ENCODE measurements at places on chromosomes 16 and 17.

- no peak for DNase-seq
Observed at GRCh38 chr17:78351449-78352006, 8.3 kb downstream of the SOCS3 start.

GRCh38 chr16:85303354-85303883 is 191.1 kb upstream of the CIBAR2 start:
- DNase-seq: peak; percentile 86

GRCh38 chr16:88298833-88299745 is 83.7 kb upstream of the ZNF469 start:
- peak; percentile 28 for DNase-seq

DNA sequence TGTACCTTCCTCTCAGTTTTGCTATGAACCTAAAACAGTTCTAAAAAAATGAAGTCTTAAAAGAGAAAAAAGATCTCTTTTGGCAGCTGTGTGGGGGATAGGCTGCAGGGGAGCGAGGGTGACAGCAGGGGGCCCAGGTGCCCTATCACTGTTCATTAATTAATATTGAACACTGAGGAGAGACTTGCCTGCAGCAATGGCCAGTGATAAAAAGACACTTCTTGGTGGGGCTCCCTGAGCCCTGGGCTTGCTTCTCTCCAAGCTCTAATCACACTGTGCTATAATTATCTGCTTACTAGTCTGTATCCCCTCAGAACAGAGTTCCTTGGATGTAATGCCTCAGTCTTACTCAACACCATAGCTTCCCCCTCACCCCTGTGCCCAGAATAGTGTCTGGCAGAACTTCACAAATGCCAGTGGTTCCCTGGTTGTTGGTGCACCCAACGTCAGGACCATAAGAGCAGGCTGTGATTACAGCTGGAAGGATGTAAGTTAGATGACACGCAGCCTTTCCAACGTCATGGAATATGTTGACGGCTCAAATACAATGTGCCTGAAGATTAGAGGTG is 52.0 kb upstream of the IRX6 start:
- no peak for DNase-seq

DNA sequence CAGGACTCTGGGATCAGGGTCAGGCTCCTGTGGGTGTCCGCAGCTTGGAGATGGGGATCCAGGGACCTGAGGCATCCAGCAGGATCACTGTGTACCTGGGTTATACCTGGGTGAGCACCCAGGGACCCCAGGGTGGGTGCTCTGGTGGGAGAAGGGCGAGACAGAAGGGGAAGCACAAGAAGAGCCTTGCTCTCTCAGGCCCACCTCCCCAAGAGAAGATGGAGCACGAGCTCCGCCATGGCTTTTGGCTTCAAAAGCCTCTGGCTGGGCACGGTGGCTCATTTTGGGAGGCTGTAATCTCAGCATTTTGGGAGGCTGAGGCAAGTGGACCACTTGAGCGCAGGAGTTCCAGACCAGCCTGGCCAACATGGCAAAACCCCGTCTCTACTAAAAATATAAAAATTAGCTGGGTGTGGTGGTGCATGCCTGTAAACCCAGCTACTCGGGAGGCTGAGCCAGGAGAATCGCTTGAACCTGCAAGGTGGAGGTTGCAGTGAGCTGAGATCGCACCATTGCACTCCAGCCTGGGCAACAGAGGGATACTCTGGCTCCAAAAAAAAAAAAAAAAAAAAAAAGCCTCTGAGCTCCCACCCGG is 8.9 kb downstream of the DRC7 start:
- DNase-seq: no peak

DNA sequence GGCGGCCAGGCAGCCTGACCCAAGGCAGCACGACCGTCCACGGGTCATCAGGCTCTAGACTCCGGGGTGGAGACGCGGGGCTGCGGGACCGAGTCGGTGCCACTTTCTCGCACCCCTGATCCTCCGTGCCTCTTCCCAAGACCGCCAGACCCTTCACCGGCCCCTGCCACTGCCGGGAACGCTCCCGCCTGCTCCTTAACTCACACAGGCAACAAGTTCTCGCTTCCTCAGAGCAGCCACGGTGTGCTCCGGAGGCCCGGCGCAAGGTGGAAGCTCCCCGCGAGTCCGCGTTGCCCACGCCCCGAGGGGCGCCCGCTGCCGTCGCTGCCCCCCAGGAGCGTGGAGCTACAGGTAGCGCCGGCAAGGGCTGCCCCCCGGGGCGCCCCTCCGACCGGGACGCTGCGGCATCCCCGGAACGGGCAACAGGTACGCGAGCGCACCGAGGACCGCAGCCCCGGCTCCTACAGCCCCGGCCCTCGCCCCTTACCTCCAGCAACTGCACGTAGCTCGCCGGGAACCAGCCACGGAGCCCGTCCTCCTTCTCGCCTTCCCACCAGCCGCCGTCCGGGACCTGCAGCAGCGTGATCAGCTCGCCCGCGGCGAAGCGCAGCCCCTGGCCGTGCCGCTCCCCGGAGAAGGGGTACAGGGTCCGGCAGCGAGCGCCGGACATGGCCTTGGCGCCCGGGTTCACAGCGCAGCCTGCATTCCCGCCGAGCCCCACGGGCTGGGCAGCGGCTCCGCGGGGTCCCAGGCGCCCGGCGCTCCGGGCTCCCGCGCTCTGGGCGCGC is 491 bp downstream of the GAS7 start:
- DNase-seq: no peak

DNA sequence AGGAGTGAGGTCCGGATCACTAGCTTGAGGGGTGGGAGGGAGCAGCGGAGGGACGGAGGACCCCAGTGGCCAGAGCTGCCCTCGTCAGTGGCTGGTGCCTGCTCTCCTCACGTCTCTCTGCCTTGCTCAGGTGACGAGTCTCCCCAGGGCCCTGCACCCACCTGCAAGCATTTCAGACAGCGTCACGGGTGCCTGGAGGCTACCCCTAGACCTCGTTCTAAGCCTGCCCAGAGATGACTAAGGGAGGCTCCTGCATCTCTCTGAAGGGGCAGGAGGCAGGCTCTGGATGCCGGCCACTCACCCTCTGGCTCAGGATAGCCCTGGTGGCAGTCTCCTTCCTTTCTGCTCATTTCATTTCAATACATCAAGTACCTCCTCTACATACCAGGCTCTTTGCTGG is 68.8 kb downstream of the MRC2 start:
- DNase-seq: no peak

DNA sequence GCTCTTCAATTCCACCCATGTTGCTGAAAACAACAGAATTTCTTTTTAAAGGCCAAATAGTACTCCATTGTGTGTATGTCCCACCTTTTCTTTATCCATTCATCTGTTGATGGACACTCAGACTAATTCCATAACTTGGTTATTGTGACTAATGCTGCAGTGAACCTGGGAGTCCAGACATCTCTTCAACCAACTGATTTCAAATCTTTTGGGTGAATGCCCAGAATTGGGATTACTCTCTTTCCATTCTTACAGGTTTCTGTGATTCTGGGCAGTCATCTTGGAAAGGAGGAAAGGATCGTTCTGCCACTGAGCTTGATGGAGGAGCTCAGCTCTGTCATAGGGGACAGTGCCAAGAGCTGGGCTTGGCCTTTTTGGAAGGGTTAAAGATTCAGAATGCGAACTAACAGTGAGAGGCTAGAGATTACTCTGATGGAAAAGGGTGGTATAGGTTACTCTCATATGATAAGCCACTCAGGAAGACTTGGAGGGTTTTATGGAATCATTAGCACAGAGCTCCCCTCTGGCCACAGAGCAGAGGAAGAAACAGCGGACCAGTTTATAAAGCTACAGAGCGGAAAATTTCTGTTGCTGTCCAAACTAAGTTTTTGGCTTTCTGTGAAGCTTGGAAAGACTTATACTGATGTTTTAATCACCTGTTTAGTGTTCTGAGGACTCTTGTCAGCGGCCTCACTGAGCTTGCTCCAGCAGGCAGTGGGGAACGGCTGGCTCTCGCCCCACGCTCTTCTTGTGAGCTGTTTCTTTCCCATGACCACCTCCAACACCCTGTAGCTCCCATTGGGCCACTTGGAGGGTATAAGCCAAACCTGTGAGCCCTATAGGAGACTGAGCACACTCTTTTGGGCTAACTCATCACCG is 48.3 kb downstream of the HIC1 start:
- no peak for DNase-seq

- no peak for DNase-seq
Observed at GRCh38 chr16:53781023-53781605, 77.2 kb downstream of the FTO start.

GRCh38 chr17:77701996-77702395 is 256.5 kb upstream of the TNRC6C start:
- DNase-seq: no peak

GRCh38 chr17:40307001-40307730 is 1.8 kb upstream of the RARA start:
- DNase-seq: no peak

- DNase-seq: no peak
Observed at GRCh38 chr16:27242868-27243590, 25.5 kb downstream of the NSMCE1 start.

- no peak for DNase-seq
Observed at GRCh38 chr16:65697521-65697920, 575.7 kb upstream of the CDH11 start.

DNA sequence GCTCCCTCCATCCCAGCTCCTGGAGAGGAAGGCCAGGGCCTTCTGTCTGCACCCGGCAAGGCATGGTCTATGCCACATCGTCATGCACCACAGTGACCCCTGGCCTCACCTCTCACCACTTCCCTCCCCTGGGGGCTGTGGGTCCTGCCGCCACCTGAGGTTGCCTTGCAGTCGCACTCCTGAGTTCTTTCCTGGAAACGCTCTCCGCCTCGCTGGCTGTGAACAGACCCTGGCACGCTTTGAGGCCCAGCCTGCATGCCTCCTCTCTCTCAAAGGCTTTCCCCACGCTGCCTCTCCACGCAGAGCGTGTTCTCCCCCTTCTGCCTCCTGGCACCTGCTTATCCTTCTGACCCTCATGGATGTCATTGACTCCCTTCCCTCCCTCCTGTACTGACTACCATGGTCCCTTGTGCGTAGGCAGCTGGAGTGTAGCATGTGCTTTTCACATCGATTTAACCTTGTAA is 45.4 kb downstream of the SEC14L1 start:
- peak; percentile 38 for DNase-seq

GRCh38 chr16:4800290-4801041 is 2.0 kb downstream of the ROGDI start:
- no peak for DNase-seq

- peak; percentile 81 for DNase-seq
Observed at GRCh38 chr17:45222289-45222995, 757 bp downstream of the FMNL1 start.

- DNase-seq: peak; percentile 13
Observed at GRCh38 chr17:46818929-46819859, 702 bp upstream of the WNT3 start.

DNA sequence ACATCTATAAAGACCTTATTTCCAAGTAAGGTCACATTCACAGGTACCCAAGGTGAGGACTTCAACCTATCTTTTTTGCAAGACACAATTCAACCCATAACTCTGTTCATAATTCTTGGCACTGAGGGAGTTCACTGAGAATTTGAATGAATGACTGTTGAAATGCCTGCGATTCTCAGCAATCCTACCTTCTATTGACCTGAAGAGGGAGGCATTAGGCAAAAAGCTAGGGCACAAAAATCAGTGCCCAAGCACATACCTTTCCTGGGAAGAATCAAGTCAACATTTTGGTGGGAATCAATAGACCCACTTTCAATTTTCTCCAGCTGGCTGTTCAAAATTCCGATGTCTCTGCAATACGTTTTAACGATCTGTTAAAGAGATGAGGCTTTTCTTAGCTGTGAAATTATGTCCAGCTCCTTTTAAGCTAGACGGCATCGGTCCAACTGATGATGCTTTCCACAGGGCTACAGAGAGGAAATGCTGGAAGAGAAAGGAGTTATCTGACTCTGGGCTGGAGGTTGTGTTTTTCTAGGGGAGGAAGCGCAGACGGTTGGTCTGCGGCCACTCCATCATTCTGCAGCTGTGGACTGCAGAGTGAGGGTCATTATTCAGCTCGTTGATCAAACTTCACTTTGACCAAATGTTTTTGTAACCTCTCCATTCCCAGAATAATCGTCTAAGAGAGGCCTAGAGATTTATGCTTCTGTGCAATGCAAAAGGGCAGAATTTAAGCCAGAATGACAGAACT is 25.2 kb downstream of the BCO1 start:
- no peak for DNase-seq

GRCh38 chr16:6284731-6285130 is 1047.9 kb upstream of the RBFOX1 start:
- no peak for DNase-seq

DNA sequence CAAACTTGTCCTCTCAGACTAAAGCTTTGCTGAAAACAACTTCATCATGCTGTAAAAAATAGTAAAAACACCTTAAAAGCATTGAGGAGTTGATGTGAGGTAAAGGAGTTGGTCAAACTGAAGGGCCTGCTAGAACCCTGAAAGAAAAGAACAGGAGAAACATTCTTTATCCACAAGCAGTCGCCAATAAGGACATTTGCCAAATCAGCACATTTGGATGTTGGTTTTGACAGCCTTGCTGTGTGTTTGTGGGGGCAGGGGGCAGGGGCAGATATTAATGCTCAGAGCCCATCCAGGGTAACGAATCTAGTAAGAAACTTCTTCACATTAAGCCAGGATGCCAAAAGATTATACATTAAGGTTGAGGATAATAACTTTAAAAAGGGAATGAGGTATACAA is 399.9 kb upstream of the ZFHX3 start:
- DNase-seq: no peak

DNA sequence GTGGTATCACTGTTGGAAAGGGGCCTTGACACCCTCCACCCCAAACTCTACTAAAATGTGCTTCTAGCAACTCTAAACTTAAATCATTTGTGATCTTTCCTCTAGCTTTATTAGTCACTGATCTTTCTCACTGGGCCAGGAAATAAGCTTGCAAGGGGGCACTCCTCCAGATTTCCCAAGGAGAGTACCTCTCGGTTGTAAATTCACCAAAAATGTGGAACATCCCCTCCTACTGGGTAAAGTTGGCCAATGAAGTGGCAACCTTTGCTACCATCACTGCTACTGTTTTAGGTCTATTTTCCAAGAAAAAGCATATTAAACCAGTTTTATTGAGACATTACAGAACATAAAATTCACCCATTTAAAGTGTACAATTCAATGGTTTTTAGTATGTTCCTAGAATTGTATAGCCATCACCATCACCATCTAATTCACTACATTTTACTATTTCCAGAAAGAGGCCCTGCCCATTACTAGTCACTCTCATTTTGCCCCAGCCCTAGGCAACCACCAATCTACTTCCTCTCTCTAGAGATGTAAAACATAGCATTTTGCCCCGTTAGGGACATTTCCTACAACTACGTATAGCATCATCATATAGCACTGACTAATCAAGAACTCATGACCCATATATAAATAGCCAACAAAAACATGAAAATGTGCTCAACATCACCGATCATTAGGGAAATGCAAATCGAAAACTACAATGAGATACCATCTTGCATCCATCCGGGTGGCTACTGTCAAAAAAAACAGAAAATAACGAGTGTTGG is 44.6 kb upstream of the ADCY9 start:
- no peak for DNase-seq

DNA sequence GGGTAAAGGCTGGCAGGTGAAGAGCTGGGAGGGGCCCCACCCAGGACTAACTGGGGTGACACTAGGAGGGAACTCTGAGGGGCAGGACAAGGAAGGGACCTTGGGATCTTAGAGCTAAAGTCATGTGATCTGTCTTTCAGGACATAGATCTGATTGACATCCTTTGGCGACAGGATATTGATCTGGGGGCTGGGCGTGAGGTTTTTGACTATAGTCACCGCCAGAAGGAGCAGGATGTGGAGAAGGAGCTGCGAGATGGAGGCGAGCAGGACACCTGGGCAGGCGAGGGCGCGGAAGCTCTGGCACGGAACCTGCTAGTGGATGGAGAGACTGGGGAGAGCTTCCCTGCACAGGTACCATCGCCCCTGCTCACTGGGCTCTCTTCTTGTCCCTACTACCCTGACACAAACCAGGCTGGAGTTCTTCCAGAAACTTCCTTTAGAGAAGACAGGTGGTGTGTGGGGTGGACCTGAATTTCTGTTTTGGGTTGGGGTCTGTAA is 8.1 kb downstream of the NFE2L1 start:
- peak; percentile 15 for DNase-seq
